Activated B cell treated with CpG ODN at 0.5 μM for 24 hours (primary cell): ENCODE measurements at places on chromosomes 6 and 20.
A peak's percentile ranks its signal among the peaks of the same experiment; 100 is the strongest.

DNA sequence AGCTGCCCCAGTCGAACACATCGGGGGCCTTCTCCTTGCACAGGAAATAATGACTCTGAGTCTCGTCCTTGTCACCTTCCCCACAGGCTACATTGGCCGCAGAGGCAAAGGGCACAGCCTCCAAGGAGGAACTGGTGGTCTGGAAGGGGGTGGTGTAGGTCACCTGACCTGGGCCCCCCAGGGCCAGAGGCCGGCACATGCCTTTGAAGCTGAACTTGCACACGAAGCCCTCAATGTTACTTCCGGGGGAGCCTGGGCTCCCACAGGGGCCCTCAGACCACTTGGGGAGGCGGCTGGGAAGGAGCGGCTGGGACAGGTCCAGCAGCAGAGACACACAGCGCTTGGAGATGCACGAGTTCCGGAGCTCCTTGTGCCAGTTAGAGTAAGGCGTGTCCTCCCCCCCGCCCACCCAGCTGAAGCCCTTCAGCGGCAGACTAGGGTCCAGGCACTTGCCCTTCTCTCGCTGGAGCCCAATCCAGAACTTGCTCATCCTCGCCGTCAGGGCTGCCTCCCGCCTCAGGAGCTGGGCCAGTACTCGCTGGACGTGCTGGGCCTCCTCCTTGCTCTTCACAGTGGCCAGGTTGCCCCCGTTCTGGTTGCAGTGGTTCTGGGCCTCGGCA lies 578 bp downstream of the CD93 start:
- H3K27me3 ChIP-seq = peaks cover 3% of the 10 kb centered on the region
- no peak for DNase-seq
- no peaks in the 10 kb centered on the region for H3K36me3 ChIP-seq
- no peaks in the 10 kb centered on the region for H3K4me1 ChIP-seq
- H3K4me3 ChIP-seq = no peak overlapping the region

DNA sequence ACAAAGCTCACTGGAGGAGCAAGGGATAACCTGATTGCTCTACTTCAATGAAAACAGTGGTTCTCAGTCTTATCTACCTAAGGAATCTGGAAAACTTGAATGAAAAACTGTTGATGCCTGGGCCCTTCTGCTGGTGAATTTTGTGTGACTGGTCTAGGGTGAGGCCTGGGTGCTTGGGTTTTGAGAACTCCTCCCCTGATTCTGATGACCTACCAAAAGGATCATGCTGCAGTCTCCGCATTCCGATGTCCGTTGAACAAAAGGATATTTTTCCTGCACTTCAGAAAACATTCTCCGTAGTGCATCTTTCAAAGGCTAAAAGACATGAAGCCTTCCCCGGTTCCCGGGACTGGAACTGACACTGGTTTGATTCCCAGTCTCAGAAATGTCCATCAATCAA lies 157.9 kb downstream of the SYNDIG1 start:
- DNase-seq = no peak
- no peaks in the 10 kb centered on the region for H3K27me3 ChIP-seq
- peaks cover 9% of the 10 kb centered on the region for H3K4me1 ChIP-seq

GRCh38 chr6:76043690-76044089 lies 28.8 kb downstream of the IMPG1 start:
- H3K27me3 ChIP-seq = no peaks in the 10 kb centered on the region
- no peaks in the 10 kb centered on the region for H3K36me3 ChIP-seq
- DNase-seq = no peak
- no peaks in the 10 kb centered on the region for H3K4me1 ChIP-seq
- no peak overlapping the region for H3K4me3 ChIP-seq

DNA sequence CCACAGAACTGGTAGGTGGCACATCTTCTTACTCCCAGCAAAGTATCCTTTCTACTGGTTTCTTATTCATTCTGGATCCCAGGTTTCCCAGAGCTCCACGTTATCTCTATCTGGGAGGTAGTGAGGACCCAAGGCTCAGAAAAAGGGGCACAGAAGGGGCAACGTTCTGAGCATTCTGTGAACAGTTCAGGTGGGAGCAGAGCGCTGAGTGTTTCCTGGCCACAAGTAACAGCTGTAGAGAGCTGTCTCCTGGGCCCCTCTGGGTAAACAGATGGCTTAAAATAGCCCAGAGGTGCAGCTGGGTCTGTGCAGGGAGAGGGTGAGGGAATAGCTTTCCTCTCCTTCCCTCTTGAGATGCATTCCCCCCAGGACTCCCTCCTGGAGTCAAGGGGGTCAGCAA lies 2.1 kb downstream of the APOBEC2 start:
- no peak overlapping the region for H3K4me3 ChIP-seq
- DNase-seq = no peak

- peaks cover 8% of the 10 kb centered on the region for H3K36me3 ChIP-seq
- H3K27me3 ChIP-seq = no peaks in the 10 kb centered on the region
- DNase-seq = no peak
- no peak overlapping the region for H3K27ac ChIP-seq
- H3K4me3 ChIP-seq = no peak overlapping the region
- no peaks in the 10 kb centered on the region for H3K4me1 ChIP-seq
Measured at GRCh38 chr6:1949538-1949937, 295.9 kb downstream of the GMDS start.

GRCh38 chr20:13174402-13174801 lies 46.7 kb upstream of the ISM1 start:
- no peak for DNase-seq
- H3K36me3 ChIP-seq = no peaks in the 10 kb centered on the region
- H3K4me3 ChIP-seq = no peak overlapping the region
- H3K27ac ChIP-seq = no peak overlapping the region
- no peaks in the 10 kb centered on the region for H3K4me1 ChIP-seq
- H3K27me3 ChIP-seq = no peaks in the 10 kb centered on the region

DNA sequence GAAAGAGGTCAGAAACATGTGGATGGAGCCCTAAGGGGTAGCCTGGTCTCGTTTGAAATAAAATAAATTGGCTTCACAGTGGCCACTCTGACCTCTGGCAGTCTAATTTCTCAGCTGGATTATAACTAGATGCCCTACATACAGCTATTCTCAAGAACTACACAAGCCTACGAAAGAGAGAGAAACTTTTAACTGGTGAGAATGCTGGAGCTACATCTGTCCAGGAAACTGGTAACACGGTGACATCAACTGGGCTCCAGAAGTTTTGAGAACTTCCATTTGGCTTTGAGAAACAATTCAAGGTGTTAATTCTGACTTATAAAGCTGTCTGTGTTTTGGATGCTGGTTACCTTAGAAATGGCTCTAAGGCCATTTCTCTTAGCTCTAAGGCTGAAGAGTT lies 187.3 kb upstream of the TENT5A start:
- no peak overlapping the region for H3K4me3 ChIP-seq
- no peak for DNase-seq
- no peaks in the 10 kb centered on the region for H3K27me3 ChIP-seq
- H3K4me1 ChIP-seq = no peaks in the 10 kb centered on the region

DNA sequence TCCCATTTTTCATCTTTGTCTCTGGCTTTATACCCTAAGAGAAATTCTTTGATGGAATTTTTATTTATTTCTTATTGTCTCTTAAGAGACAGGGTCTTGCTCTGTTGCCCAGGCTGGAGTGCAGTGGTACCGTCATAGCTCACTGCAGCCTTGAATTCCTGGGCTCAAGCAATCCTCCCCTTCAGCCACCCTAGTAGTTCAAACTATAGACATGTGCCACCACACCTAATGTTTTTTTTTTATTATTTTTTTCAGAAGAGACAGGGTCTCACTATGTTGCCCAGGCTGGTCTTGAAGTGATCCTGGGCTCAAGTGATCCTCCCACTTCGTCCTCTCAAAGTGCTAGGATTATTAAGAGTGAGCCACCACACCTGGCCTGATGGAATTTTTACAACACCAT lies 40.5 kb downstream of the FKBP5 start:
- no peak overlapping the region for H3K27ac ChIP-seq
- H3K4me3 ChIP-seq = no peak overlapping the region
- no peaks in the 10 kb centered on the region for H3K27me3 ChIP-seq
- peaks cover 2% of the 10 kb centered on the region for H3K4me1 ChIP-seq

- H3K36me3 ChIP-seq = peaks cover 78% of the 10 kb centered on the region
- H3K4me1 ChIP-seq = no peaks in the 10 kb centered on the region
- no peak overlapping the region for H3K27ac ChIP-seq
- H3K27me3 ChIP-seq = no peaks in the 10 kb centered on the region
Measured at GRCh38 chr6:36492621-36493020, 49.8 kb downstream of the KCTD20 start.

- peaks cover 25% of the 10 kb centered on the region for H3K36me3 ChIP-seq
- DNase-seq = no peak
- no peak overlapping the region for H3K27ac ChIP-seq
- H3K4me1 ChIP-seq = peaks cover 20% of the 10 kb centered on the region
- no peak overlapping the region for H3K4me3 ChIP-seq
- H3K27me3 ChIP-seq = no peaks in the 10 kb centered on the region
Measured at GRCh38 chr6:151440930-151441329, 11.0 kb downstream of the RMND1 start.

- H3K27me3 ChIP-seq = no peaks in the 10 kb centered on the region
- no peak overlapping the region for H3K27ac ChIP-seq
- H3K4me3 ChIP-seq = no peak overlapping the region
- no peaks in the 10 kb centered on the region for H3K4me1 ChIP-seq
- no peak for DNase-seq
- no peaks in the 10 kb centered on the region for H3K36me3 ChIP-seq
Measured at GRCh38 chr20:42338294-42339201, 720.4 kb upstream of the CHD6 start.

GRCh38 chr6:89353702-89354392 lies 1.3 kb upstream of the UBE2J1 start:
- peak overlapping the region; percentile 72 for H3K4me3 ChIP-seq
- H3K27ac ChIP-seq = peak overlapping the region; percentile 85
- no peaks in the 10 kb centered on the region for H3K27me3 ChIP-seq
- H3K4me1 ChIP-seq = peaks cover 86% of the 10 kb centered on the region

GRCh38 chr6:157151989-157152388 lies 171.3 kb downstream of the TMEM242 start:
- no peaks in the 10 kb centered on the region for H3K4me1 ChIP-seq
- H3K27me3 ChIP-seq = no peaks in the 10 kb centered on the region
- no peak overlapping the region for H3K4me3 ChIP-seq
- H3K36me3 ChIP-seq = peaks cover 76% of the 10 kb centered on the region
- DNase-seq = no peak

GRCh38 chr6:5811997-5812396 lies 194.7 kb downstream of the NRN1 start:
- DNase-seq = no peak
- no peak overlapping the region for H3K27ac ChIP-seq
- H3K4me1 ChIP-seq = peaks cover 8% of the 10 kb centered on the region
- no peaks in the 10 kb centered on the region for H3K27me3 ChIP-seq

GRCh38 chr20:8749986-8750385 lies 318.9 kb upstream of the PLCB4 start:
- H3K27me3 ChIP-seq = peaks cover 2% of the 10 kb centered on the region
- H3K27ac ChIP-seq = no peak overlapping the region
- H3K36me3 ChIP-seq = no peaks in the 10 kb centered on the region
- H3K4me3 ChIP-seq = no peak overlapping the region

DNA sequence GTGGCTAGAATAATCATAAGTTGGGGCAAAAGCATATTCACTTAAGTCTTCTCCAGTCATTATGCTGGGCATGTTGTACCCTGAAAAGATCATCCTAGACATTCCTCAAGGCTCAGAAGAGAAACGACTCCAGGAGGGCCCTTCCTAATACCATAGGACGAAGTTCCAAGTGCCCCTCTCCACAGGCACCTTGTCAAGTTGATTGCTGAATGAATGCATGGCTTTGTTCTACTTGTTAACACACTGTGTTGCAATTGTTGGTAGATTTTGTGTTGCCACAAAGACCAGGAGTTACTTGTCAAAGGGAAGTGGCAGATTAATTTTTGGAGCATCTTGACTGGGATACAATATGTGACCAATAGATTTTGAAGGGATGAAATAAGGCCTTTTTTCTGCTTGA lies 194.3 kb upstream of the SMLR1 start:
- DNase-seq = no peak
- H3K36me3 ChIP-seq = no peaks in the 10 kb centered on the region
- peaks cover 3% of the 10 kb centered on the region for H3K27me3 ChIP-seq
- no peak overlapping the region for H3K27ac ChIP-seq

GRCh38 chr20:21020659-21021471 lies 85.3 kb downstream of the LINC00237 start:
- H3K27ac ChIP-seq = no peak overlapping the region
- no peak for DNase-seq
- H3K27me3 ChIP-seq = peaks cover 48% of the 10 kb centered on the region
- no peaks in the 10 kb centered on the region for H3K36me3 ChIP-seq
- no peaks in the 10 kb centered on the region for H3K4me1 ChIP-seq

- H3K27me3 ChIP-seq = peaks cover 27% of the 10 kb centered on the region
- no peaks in the 10 kb centered on the region for H3K36me3 ChIP-seq
- H3K4me1 ChIP-seq = no peaks in the 10 kb centered on the region
- no peak for DNase-seq
Measured at GRCh38 chr6:1561355-1561754, 48.4 kb upstream of the FOXC1 start.

GRCh38 chr6:149275621-149276020 lies 41.9 kb upstream of the TAB2 start:
- H3K36me3 ChIP-seq = no peaks in the 10 kb centered on the region
- no peak overlapping the region for H3K4me3 ChIP-seq
- DNase-seq = no peak
- no peaks in the 10 kb centered on the region for H3K27me3 ChIP-seq
- peaks cover 47% of the 10 kb centered on the region for H3K4me1 ChIP-seq
- H3K27ac ChIP-seq = no peak overlapping the region

GRCh38 chr6:144223686-144224085 lies 61.4 kb upstream of the UTRN start:
- no peaks in the 10 kb centered on the region for H3K36me3 ChIP-seq
- no peak overlapping the region for H3K27ac ChIP-seq
- no peak overlapping the region for H3K4me3 ChIP-seq
- H3K27me3 ChIP-seq = peaks cover 2% of the 10 kb centered on the region

DNA sequence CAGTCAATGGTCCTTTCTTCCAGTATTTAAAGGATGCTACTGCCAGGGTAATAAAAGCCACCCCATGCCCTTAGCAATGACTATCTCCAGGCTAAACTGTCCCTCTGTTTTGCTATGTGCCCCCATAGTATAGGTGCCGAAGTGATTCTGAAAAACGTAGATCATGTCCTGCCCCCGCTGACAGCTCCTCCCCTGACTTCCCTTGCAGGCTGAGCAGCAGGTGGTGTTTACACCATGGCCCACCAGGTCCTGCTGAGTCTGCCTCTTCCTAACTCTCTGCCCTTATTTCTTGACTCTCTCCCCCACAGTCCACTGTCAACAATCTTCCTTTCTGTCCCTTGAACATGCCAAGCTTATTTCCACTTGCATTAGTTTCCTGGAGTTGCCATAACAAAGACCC lies 352.5 kb upstream of the TSHZ2 start:
- no peaks in the 10 kb centered on the region for H3K36me3 ChIP-seq
- H3K27me3 ChIP-seq = peaks cover 2% of the 10 kb centered on the region
- no peak overlapping the region for H3K4me3 ChIP-seq
- no peak overlapping the region for H3K27ac ChIP-seq
- no peaks in the 10 kb centered on the region for H3K4me1 ChIP-seq
